ENCODE measurements at places on chromosomes 11 and 22.

GRCh38 chr11:106344394-106344793, 266.9 kb downstream of the AASDHPPT start:
- DNase-seq = no peak

GRCh38 chr22:39490966-39491680, 11.0 kb upstream of the MIEF1 start:
- DNase-seq = no peak

DNA sequence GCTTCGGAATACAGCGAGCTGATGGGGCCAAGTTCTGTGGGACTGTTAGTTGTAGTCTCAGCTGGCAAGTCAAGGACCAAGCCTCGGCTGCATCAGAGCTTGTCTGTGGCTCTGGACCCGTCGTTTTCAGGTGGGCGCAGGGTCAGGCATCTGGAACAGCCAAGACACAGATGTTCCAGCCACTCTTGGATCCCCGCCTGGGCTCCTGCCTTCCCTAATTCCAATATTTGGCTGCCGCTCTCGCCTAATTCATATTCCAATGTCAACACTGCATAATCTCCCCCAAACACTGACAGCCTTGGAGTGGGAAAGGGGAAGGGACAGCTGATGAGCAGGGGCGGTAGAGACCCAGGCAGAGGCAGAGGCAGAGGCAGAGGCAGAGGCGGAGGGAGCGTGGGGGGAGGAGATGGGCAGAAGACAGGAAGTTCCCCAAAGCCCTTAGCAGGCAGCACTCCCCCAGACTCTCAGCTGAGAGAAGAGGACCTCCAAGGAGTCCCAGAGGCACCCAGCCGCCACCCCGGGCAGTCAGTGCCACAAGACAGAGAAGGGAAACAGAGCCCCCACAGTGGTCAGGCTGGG, 49.6 kb upstream of the SLC35C1 start:
- DNase-seq = no peak

DNA sequence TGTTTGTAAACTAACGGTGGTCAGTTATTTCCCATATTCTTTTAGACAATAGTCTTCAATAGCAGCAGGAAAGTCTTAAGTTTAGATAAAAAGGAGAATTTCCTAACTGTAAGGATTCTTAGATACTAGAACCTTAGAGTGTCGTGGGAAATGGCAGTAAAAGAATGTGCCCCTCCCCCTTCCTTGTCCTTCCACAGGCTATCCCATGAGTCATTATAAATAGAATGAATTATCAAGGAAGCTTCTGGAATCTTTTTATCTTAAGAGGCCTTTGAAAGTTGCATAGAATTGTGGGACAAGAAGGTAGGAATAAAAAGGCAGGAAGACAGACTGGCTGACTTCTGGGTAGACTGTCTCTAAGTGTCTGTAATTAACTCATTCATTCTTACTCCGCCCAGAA, 165.2 kb upstream of the TBCEL start:
- no peak for DNase-seq

DNA sequence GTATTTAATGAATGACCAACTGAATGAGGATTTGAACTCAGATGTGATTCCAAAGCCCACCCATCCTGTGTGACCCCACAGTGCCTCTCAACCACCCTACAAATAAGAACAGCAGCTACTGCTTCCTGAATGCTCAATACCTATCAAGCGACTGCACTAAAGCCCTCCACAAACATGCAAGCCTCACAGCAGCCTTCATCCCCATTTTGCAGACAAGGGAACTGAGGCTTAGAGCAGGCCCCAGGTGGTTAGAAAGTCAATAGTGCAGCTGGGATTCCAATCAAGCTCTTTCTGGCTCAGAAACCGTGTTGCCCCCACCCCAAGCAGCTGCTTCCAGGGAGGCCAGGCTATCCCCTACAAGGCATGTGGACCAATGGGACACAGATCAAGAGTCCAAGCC, 57.2 kb downstream of the SMCO4 start:
- DNase-seq = no peak

DNA sequence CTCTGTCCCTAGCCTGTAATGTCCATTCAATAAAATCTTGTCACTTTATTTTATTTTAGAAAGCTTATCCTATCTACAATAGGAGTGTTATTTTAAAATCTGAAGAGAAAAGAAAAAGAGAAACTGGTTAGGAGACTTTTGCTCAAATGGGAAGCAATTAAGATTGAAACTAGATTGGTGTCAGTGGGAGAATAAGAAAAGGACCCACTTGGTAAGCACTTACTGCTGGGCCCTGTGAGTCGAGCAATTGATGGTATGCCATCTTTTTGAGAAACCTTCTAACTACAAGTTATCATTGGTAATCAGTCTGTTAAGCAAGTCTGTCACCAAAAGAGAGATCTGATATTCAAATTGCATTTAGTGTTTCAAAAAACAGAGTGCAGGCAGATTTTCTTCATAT, 258.4 kb downstream of the GRM5 start:
- DNase-seq = no peak

- no peak for DNase-seq
Measured at GRCh38 chr11:20042811-20043341, 117.4 kb downstream of the DBX1 start.

DNA sequence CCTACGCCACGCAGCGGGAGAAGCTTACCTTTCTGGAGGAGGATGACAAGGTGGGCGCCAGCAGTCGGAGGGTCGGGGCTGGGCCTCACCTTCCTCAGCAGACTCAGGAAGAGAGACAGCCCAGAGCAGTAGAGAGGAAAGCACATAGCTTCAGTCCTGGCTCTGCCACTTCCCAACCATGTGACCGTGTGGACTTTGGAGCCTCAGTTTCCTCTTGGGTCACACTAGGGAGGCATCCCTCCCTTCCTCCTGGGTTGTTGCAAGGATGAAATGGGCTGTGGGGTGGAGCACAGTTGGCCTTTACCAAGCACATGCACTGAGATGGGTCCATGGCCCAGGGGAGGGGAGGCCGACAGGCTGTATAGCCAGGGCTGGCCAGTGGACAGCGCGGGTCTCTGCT, 12.9 kb downstream of the DPP3 start:
- DNase-seq = no peak

DNA sequence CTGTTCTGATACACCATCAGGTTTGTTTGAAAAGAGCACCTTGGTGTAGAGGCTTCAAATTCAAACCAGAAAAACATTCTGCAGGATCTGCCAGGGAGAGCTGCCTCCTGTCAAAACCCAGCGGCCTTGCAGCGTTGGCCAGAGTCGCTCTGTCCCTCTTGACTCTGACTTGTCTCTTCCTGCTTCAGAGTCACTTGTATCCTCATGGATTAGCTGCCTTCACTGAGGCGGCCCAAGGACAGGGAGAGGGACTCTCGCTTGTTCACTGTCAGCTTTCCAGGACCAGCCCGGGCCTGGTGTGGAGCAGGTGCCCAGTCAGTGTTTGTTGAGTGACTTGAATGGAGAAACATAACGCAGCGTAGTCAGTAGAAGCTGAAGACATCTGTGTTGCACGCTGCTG, 18.0 kb downstream of the TBC1D22A start:
- no peak for DNase-seq
